ENCODE measurements at places on chromosomes 11 and 22.
A peak's percentile ranks its signal among the peaks of the same experiment; 100 is the strongest.

- no peak for DNase-seq
Measured at GRCh38 chr11:22467741-22468140, 129.6 kb downstream of the SLC17A6 start.

DNA sequence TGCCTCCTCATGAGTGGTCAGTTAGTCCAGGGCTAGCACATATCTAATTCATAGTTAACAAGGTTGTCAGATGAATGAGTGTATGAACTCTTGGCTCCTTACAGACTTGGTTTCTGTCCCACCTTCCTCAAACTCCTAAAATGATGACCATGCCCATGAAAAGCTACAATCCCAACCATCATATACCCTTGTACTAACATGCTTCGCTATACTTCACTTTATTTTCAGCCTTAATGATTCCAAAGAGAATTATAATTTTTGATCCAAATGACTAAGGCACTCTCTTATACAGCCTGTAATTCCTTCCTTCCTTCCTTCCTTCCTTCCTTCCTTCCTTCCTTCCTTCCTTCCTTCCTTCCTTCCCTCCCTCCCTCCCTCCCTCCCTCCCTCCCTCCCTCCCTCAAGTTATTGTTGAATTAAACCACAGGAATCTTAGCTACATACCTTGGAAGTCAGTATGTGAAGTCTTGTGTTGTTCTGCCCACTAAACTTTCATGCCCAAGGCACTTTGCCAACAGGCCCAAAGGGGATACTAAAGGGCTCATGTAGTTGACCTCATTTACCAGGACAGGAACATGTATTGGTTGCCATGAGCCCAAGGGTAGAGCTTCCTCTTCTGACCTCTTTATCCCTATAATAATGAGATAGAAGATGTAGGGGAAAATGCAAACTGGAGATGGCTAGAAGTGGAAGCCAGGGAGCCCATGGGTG is 37.4 kb downstream of the CALCA start:
- DNase-seq = no peak

GRCh38 chr11:48001438-48002021 is 21.2 kb downstream of the PTPRJ start:
- no peak for DNase-seq

- no peak for DNase-seq
Measured at GRCh38 chr22:29479417-29480261, at the start of gene NEFH. TSS of gene NEFH (plus strand) at chr22:29480218. CDS start at chr22:29480263, 45 bp downstream.

DNA sequence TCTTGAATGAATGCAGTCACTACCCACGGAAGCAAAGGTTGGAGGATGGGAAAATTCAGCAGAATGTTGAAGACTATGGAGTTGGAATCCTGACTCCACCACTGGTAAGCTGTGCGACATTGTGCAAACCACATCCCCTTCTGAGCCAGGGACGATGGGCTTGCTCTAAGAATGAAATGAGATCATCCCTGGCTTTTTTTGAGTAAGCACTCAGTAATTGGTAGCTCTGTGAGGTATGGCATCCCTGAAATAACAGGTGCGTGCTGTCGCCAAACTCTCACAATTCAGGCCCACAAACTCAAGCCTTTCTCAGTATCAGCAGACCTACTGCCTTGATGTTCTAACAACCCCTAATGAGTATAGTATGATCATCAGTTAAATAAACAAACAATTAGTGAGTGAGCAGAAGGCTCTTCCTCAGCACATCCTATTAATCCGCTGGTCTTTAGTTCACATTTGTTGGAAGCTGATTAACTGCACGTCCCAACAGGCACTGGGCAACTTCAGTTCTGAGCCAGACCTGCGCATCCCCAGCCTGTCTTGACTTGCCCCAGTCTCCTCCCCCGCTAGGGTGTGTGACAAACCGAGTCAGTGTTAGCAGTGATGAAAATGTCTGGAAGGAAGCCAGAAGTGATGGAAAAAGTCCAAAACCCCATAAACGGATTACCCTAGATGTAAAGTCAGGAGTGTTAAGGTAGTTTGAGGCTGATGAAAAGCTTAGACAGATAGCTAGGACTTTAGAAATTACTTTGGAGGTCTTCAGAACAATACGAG is 235.5 kb downstream of the GRIK4 start:
- DNase-seq = no peak

GRCh38 chr11:110867951-110868350 is 155.7 kb upstream of the ARHGAP20 start:
- DNase-seq = no peak

GRCh38 chr22:44595841-44596341 is 97.9 kb upstream of the RTL6 start:
- DNase-seq = no peak

DNA sequence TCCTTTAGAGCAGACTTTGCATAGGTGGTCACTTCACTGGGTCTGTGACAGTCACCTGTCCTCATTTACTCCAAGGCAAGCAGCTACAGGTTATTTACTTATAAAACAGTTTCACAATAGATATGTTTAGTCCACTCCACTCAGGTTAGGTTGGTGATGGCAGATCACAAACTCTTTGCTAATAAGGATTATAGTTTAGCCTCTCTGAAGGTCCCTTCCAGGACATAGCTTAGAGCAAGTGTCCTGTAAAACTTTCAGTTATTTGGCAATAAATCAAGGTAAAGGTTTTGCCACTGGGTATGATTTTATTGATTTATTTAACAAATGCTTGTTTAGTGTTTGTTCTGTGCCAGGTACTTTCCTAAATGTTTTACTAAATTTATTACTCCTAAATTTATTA is 8.8 kb downstream of the OR6Q1 start:
- no peak for DNase-seq

GRCh38 chr11:122226810-122227379 is 110.9 kb upstream of the BLID start:
- DNase-seq = no peak

DNA sequence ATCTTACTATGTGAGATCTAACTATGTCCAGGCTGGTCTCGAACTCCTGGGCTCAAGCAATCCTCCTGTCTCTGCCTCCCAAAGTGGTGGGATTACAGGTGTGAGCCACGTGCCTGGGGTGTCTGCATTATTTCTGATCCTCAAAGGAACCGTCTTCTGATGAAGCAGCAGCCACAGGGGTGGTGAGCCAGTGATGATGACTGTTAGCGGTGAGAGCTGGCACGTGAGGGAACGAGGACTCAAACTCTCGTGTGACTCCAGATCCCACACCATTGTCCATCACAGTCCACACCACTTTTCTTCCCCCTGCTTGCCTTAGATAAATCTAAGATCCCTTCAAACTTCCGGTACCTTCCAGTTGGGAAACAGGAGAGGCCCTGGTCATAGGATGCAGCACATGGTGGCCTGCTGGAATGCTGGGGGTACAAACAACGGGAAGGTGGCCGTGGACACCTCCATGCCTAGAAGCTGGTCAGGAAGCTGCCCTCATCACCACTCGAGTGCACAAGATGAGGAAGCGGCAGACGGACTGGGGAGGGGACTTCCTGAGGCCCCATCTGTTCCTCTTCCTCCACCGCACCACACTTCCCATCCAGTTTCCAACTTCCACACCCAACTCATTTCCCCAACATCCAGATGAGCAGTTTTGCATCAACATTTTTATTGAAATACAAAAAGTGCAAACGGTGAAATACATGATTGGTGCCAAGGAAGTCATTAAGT is 23.8 kb downstream of the ARHGAP1 start:
- no peak for DNase-seq

DNA sequence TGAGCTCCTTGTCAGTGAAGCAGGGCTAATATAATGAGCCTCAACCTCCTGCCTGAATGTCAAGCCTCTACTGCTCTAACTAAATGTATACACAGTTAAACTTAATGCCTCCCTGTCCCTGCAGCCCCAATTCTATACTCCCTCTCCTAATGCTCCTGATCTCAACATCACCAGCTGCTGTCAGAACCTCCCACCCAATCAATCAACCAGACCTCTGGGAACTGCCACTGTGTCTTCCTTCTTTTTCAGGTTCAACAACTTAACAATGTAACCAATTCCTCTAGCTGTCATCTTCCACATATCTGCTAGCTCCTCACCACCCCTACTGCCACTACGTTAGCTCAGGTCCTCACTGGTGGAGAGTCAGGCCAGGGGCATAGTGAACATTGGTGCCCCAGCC is 339.8 kb upstream of the NARS2 start:
- no peak for DNase-seq

- no peak for DNase-seq
Measured at GRCh38 chr11:44645827-44646226, 80.4 kb downstream of the CD82 start.

GRCh38 chr11:57622263-57622662 is 24.8 kb downstream of the SERPING1 start:
- no peak for DNase-seq

DNA sequence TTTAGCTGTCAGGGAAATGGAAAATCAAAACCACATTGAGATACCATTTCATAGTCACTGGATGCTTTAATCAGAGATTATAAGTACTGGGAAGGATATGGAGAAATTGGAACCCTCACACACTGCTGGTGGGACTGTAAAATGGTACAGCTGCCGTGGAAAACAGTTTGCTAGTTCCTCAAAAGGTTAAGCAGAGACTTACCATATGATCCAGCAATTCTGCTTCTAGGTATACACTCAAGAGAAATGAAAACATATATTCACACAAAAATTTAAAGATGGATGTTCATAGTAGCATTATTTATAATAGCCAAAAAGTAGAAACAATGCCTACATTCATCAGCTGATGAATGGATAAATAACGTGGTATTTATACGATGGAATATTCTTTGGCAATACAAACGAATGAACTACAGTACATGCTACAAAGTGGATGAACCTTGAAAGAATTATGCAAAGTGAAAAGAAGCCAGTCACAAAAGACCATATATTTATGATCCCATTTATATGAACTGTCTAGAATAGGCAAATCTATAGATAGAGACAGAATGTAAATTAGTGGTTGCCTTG is 23.0 kb downstream of the RNF121 start:
- no peak for DNase-seq

- DNase-seq = no peak
Measured at GRCh38 chr11:85752890-85753581, 57.9 kb downstream of the SYTL2 start.

DNA sequence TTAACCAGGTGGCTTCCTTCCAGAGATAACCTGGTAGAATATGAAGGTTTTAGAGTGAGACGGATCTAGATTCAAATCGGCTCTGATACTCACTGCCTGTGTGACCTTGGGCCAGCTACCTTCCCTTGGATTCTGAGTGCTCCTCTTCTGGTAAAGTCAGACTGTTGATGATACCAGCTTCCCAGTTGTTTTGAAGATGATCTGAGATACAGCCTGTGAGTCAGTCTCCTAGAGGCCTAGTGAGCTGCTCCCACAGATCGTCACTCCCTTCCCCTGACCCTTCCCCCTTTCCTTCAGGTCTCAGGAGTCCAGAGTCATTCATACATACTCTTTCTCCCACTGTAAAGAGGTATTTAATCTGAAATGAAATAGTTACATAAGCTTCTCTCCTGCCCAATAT is 207.8 kb downstream of the GRIK4 start:
- DNase-seq = no peak

DNA sequence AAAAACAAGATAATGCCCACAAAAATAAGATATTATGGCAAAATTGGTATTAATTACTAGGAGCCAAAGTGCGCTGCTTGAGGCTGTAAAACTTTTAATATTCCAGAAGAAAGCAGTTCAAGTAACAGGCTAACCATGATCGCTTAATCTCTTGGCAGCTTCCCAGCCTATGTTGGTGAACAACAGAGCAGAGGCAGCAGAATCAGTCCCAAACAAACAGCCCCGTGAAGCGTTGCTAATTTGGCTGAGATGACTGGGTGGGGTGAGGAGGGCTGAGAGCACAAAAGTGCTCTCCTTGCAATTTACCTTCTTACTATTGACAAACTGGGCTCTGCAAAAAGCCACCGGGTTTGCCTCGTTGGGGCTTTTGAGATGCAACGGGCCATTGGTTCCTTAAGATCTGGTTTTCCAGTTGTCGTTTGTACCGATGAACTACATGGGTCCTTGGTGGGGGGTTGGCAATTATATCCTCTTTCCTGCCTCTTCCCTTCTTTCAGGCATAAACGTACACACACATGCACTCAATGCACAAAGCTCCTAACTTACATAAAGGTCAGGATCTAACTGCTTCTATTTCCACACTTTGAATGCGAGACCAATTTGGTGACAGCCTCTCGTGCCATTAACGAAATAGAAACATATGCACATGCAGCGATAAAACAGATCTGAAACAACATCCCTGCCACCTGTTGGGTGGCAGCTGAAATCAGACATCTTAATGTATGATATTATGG is 407.6 kb upstream of the CADM1 start:
- DNase-seq = no peak

GRCh38 chr11:102256251-102256650 is 61.0 kb upstream of the BIRC3 start:
- no peak for DNase-seq

DNA sequence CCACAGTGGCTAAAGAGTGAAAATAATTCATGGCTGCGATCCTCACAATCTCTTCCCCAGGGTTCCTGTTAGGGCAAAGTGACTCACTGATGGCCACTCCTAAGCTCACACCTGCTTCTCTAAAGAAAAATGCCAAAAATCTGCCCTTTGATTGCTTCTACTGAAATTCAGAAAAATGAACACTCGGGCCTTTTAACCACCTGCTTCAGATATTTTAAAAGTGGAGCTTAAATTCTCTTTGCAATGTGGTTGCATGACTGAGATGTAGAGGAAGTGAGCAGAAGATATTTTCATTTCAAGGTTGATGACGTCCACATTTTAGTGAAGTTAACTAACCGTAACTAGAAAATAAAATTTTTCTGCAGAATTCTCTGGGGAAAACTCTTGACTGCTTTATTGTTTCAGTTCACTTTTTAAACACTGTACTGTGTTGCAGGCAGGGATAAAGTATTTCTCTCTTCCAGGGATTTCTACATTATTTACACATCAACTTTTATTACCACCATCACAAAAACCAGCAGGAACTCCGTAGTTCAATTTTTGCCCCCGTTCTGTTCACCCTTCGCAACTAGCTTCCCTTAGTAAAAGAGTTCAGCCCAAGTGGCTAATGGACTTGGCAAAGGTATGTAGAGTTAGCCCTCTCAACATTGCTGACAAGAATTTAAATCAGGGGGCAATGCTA is 8.5 kb downstream of the RAB30 start:
- DNase-seq = no peak

- no peak for DNase-seq
Measured at GRCh38 chr11:64268893-64269539, 15.4 kb downstream of the BAD start.

DNA sequence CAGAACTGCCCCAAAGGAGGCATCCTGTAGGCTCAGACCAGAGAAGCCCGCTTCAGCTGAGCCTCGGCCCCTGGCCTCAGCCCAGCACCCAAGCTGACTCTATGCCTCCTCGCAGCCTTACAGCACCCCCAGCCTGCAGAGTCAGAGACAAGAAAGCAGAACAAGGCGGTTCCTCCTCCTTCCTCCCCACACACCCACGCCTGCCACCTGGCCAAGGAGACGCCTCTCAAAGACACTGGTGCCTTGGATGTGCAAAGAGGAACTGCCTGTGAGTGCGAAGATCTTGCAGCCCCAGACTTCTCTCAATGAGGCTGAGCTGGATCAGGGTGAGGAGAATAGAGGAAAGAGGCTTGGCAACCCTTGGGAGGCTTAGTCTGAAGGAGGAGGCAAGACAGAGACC is 60.2 kb downstream of the PDE2A start:
- DNase-seq = peak; percentile 18

All from esophagus squamous epithelium (tissue), 5 donors.